Activated CD4-positive, alpha-beta T cell treated with anti-CD3 and anti-CD28 coated beads, Interleukin-2, amount 50 U/mL, for 4 hours (primary cell): ENCODE measurements at places on chromosomes 2 and 18.

GRCh38 chr2:192123847-192124246, 70.9 kb downstream of the TMEFF2 start:
- no peak for DNase-seq

- no peak for DNase-seq
Observed at GRCh38 chr2:212299333-212299732, 239.3 kb downstream of the ERBB4 start.

GRCh38 chr2:172395503-172395902, 31.9 kb upstream of the ITGA6 start:
- DNase-seq = no peak

DNA sequence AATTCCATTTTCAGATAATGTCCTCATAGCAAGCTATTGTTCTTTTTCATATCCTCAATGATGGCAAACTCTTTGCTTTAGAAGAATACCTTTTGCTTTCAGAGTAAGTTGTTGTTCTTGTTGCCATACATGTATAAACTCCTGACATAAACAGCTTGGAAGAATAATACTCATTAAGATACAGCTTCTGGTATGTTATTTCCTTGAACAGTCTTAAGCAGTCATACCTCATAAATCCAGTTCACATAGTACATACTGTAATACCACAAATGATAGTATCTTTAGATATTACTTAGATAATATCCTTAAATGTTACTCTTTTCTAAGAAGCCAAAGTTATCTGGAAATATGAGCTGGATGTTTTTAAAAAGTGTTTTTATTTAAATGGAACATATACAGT, 23.2 kb downstream of the METTL8 start:
- no peak for DNase-seq

GRCh38 chr2:232537499-232537898, 2.0 kb upstream of the CHRNG start:
- no peak for DNase-seq

GRCh38 chr2:221243771-221244170, 328.3 kb downstream of the EPHA4 start:
- DNase-seq = no peak

DNA sequence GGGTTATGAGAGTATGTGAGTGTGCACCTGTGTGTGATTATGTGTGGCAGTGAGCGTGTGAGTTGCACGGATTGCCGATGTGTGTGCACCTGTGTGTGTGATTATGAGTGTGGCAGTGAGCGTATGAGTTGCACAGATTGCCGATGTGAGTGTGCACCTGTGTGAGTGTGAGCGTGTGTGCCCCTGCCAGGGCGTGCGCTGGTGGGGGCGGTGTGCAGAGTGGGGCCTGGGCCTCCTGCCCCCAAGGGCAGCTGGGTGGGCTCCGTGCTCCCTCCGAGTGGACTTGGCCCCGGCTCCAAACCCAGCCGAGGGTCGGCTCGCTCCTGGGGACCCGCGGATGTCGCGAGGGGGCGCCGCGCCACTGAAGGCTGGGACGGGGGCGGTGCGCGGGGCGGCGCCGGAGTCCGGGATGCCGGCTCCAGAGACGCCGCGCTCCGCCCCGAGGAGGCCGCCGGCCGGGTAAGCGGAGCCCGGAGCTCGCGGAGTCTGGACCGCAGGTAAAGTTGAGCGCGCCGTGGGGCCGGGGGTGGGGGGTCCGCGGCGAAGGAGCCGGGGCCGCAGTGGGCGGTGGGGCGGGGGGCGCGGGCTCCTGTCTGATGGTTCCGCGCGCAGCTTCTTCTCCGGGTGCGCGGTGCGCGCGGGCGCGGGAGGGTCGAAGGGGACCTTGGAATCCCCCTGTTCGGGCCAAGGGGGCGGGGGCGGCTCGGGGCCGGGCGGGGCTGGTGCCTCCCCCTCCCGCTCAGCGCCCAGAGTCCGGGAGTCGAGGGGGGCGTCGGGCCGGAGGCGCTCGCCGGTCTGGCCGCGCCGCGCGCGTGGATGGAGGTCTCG, at the start of gene KCNG2:
Gene KCNG2 (plus strand): TSS at position 421 of the 828 bp plus-strand sequence. CDS start 65,730 bp downstream, outside the sequence.
- DNase-seq = no peak

DNA sequence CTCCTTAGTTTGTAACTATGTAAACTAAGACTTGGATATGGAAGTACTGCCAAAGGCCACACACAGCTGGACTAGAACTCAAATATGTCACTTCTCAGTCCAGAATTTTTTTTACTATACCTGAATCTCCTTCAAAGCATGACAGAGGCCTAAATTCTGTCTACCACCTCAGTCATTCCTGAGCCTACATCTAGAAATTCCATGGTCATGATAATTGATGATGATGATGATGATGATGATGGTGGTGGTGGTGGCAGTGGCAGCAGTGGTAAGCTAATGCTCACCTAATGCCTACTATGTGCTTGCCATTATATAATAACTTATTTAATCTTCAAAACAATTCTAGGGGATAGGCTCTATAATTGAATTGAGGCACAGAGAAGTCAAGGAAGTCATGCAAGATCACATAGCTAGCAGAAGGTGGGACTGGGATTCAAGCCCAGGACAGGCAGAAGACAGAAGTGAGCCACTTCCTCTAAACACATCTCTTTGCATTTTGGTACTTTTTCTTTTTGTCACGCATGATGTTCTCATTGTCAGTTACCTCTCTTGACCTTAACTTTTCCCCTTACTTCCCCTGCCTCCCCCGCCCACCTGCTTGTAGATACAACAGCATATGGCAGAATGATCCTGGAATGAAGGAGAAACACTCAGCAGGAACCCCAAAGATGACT, 539.3 kb downstream of the TNS1 start:
- DNase-seq = no peak

- no peak for DNase-seq
Observed at GRCh38 chr2:100071335-100072043, 70.9 kb downstream of the AFF3 start.

DNA sequence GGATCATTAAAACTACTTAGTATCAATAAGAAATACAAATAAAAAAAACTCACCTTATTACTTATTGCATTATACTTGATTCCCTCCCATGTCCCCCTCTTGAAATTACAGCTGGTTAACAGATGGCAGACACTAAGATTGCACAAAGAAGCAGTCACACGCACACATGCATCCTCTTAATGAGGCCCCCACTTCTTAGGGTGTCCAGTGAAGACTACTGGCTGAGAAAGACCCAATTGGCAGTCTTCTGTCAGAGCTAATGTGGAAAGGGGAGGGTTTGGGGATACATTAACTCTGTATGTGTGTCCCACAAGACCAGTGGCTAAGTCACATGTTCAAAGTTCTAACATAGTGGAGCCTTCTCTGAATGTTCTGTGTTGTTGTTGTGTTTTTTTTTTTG, 210.7 kb downstream of the MTX2 start:
- no peak for DNase-seq
